ENCODE measurements at places on chromosomes 5 and 9.

- no peak for DNase-seq
Observed at GRCh38 chr5:138467711-138468132, 2.4 kb downstream of the EGR1 start.

DNA sequence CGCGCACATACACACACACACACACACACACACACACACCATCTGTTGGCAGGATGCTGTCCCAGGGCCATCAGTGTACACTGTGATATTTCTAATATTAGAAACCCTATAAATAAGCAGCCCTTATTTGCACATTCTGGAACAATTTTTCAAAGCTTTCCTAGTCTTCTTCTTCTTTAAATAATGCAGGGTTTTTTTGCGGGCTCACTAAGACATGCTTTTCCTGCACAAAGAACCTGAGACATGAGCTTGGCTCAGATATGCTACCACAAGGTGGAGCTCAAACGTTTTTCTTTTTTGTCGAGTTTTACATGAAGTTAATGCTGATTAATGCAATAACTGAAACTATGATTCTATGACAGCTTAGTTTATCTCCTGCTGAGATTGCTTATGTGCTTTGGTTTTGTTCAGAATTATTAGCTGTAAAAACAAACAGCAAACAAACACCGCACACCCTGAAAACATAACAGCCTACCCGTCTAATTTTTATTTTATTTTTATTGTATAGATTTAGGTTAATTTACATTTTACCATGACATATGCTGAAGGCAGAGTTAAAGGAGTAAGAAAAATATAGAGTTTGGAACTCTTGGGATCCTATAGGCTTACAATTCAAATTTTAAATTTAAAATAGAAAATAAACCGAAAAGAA is 95.8 kb downstream of the ALDH1A1 start:
- peak; percentile 87 for DNase-seq

GRCh38 chr5:102901424-102902134 is 146.5 kb downstream of the PAM start:
- DNase-seq, result peak; percentile 90

GRCh38 chr5:129978270-129978669 is 74.0 kb downstream of the CHSY3 start:
- DNase-seq, result no peak

DNA sequence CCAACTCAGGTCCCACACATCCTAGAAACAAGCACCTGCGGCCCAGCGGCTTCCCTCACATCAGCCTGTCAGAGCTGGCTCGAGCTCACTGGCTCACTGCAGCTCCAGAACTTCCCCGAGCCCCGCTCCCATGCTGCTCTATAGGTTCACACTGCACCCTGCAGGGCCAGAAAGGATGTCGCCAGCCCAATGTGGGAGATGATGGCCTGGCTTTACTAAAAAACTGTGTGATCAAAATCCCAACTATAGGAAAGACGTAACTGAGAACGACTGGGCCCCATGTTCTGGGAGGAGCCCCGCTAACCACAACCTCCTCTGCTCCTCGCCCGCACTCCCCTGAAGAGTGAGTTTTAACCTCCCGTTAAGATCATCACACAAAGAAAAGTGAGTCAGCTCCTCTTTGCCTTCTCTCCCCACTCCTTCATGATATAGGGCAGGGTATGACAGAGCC is 4.6 kb downstream of the SURF4 start:
- DNase-seq, result no peak

DNA sequence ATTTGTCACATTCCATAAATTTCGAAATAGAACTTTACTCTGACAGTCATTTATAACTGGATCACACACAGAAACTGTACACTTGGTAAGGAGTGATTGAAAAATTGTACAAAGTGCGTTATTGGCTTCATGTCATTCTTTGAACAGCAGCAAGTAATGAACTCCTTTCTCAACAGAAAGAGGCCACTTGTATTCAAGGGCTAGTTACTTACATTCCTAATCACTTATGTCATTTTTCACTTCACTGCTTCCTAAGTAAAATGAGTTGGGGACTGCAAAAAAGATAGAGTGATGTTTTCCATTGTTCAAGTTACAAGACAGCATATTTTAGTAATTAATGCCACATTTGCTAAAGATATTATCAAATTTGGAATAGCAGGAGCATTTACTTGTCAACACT is 893.2 kb downstream of the DTWD2 start:
- no peak for DNase-seq

DNA sequence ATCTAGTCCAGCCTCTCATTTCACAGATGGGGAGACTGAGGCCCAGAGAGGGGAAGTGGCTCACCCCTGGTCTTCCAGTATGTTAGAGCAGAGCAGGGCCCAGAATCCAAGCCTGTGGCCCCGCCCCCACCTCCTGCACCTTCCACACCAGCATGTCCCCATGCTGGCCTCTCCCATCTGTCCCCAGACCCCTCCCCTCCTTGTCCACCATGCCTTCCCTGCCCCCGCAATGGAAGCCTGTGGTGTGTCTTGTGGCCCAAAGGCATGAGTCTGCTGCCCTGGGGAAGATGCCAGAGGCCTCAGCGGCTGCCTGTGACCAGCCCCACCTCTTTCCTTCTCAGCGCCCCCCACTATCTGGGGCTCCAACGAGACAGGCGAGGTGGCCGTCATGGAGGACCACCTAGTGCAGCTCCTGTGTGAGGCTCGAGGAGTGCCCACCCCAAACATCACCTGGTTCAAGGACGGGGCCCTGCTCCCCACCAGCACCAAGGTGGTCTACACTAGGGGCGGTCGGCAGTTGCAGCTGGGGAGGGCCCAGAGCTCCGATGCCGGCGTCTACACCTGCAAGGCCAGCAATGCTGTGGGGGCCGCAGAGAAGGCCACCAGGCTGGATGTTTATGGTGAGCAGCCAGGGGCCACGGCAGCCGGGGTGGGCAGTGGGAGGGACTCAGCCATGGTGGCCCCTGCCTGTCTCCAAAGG is 87.2 kb downstream of the HMCN2 start:
- DNase-seq, result no peak

DNA sequence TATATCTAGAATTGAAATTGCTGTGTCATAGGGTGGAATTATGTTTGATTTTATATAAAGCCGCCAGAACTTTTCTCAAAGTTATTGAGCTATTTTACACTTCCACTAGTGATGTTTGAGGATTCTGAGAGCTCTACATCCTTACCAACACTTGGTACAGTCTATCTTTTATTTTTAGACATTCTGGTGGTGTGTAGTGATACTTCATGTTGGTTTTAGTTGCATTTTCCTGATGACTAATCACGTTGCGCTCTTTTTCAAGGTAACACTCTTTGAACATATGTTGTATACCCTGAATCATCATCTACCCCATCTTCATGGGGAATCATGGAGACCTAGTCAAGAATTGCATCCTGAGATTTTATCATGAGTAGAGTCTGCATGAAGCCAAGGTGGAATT is 141.7 kb downstream of the NXNL2 start:
- DNase-seq, result no peak

Measured in NCI-H69 (cell line).